ENCODE measurements at places on chromosomes 5 and 9. TPM values are rescaled to one million over a fixed set of nuclear protein-coding genes. Genes with fewer than 3 reads are reported as not detected.

GRCh38 chr5:172715931-172716682 lies 54.9 kb downstream of the DUSP1 start:
- no peak overlapping the region for H3K4me3 ChIP-seq
- H3K4me1 ChIP-seq = no peaks in the 10 kb centered on the region
- no peak for DNase-seq
- H3K27ac ChIP-seq = peak overlapping the region; percentile 76
- H3K27me3 ChIP-seq = no peaks in the 10 kb centered on the region

- H3K27me3 ChIP-seq = no peaks in the 10 kb centered on the region
- H3K27ac ChIP-seq = peak overlapping the region; percentile 78
- H3K4me3 ChIP-seq = no peak overlapping the region
- no peak for DNase-seq
These were observed 35.5 kb downstream of the PALM2AKAP2 start for GRCh38 chr9:109815366-109815947.

DNA sequence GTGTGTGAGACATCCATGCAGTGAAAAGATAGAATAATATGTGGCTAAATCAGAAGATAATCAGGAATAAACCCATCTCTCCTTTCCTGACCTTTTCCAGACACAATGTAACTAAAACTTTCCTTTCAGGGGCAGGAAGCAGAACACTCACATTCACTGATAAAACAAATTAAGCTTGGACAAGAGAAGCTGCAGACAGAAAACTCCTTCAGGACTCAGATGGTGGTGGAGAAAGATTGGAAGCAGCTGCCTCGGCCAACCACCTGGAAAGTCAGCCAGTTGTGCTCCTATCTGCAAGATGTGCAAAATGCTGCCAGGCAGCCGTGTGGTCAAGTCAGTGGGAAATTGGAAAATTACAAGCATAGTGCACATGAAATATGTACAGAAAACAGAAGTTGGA lies 26.9 kb downstream of the RASEF start:
- H3K4me3 ChIP-seq = no peak overlapping the region
- DNase-seq = no peak
- H3K4me1 ChIP-seq = no peaks in the 10 kb centered on the region
- no peaks in the 10 kb centered on the region for H3K36me3 ChIP-seq
- no peaks in the 10 kb centered on the region for H3K27me3 ChIP-seq

GRCh38 chr9:34744295-34745221 lies 34.6 kb upstream of the CCL21 start:
- no peaks in the 10 kb centered on the region for H3K4me1 ChIP-seq
- no peak overlapping the region for H3K27ac ChIP-seq
- no peaks in the 10 kb centered on the region for H3K36me3 ChIP-seq
- no peak for DNase-seq
- no peaks in the 10 kb centered on the region for H3K27me3 ChIP-seq

DNA sequence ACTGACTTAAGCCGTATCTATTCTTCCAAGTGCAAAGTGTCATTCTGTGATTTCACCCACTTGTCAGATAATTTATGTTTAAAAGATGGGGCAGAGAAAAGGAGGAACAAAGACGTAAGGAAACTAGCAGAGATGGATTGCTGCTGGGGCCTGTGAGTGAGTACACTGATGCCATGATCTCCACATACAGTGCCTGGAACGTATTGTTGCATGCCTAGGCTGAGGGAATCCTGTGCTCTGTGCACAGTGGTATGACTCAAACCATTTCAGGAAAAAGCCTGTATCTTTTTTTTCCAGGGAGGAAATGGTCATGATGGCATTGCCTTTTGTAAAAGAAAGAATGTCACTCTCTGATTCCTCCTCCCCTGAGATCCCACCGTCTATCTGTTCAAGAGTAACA lies 359.5 kb upstream of the ADAMTS16 start:
- H3K4me3 ChIP-seq = no peak overlapping the region
- H3K27me3 ChIP-seq = no peaks in the 10 kb centered on the region

- H3K4me1 ChIP-seq = peaks cover 5% of the 10 kb centered on the region
- no peaks in the 10 kb centered on the region for H3K36me3 ChIP-seq
- no peak for DNase-seq
- no peaks in the 10 kb centered on the region for H3K27me3 ChIP-seq
- no peak overlapping the region for H3K4me3 ChIP-seq
These were observed 84.6 kb downstream of the NDUFAF2 start for GRCh38 chr5:61029456-61030162.

DNA sequence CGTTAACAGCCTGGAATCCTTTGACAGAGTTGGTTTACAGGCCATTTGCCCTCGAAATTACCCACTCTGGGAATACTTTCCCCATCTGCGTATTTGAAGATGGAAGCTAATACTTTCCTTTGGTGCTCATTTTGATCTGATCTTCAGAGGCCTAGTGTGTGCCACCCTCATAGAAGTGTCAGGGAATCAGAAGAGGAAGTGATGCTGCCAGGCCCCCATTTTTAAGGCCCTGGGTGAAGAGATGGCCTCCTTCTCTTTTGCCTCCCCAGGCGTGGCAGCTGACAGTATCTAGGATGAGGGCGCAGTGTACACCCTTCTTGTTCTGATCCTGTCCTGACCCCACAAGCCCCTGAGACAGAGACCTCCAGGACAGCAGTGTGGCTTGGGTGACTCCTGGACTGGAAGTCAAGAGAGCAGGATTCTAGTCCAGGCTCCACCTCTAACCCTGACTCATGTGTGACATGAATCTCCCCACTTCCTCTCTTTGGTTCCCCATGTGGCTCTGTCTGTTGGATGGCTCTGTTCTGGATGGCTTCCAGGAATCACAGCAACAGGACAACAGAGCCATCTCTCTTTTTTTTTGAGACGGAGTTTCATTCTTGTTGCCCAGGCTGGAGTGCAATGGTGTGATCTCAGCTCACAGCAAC lies 27.8 kb downstream of the CSF1R start:
- no peak overlapping the region for H3K4me3 ChIP-seq
- H3K27me3 ChIP-seq = no peaks in the 10 kb centered on the region
- peaks cover 8% of the 10 kb centered on the region for H3K36me3 ChIP-seq

GRCh38 chr5:173926359-173926758 lies 38.2 kb downstream of the CPEB4 start:
- H3K27me3 ChIP-seq = no peaks in the 10 kb centered on the region
- peaks cover 15% of the 10 kb centered on the region for H3K36me3 ChIP-seq
- no peak for DNase-seq

ZFP2 gene
- 0.43 TPM for total RNA-seq

TRAF2 gene
- total RNA-seq = 1.9 TPM

LCN9 gene
- total RNA-seq = not detected

Measured in right atrium auricular region (tissue), 2 donors.